ENCODE measurements at places on chromosomes 7 and 10.

- peak; percentile 52 for DNase-seq
Measured at GRCh38 chr10:26556748-26557640, 118.9 kb downstream of the APBB1IP start.

GRCh38 chr10:102641402-102641801 is 2.9 kb upstream of the TRIM8 start:
- DNase-seq = no peak

- no peak for DNase-seq
Measured at GRCh38 chr7:22700559-22701002, 26.4 kb upstream of the IL6 start.

GRCh38 chr10:111593578-111593977 is 516.7 kb downstream of the ADRA2A start:
- no peak for DNase-seq

GRCh38 chr10:49090696-49091380 is 24.5 kb downstream of the VSTM4 start:
- no peak for DNase-seq

DNA sequence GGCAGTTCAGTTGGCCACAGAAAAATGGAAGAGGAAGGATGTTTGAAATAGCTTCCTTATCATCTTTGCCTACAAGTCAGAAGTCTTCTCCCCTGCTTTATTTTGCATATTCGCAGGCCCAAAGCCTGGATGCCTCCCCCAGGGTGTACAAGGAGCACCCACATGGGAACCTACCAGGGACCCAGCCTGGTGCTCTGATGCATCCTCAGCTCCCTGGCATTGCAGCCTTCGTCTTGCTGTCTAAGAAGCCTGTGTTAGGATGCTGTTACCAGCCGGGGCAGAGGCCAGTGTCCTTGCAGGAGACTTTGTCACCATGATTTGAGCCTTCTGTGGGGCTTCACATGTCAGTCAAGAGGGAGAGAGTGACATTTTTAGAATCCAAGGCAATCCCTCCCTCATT is 27.0 kb upstream of the GPR26 start:
- no peak for DNase-seq

- no peak for DNase-seq
Measured at GRCh38 chr10:122990278-122990677, 10.1 kb downstream of the PSTK start.

DNA sequence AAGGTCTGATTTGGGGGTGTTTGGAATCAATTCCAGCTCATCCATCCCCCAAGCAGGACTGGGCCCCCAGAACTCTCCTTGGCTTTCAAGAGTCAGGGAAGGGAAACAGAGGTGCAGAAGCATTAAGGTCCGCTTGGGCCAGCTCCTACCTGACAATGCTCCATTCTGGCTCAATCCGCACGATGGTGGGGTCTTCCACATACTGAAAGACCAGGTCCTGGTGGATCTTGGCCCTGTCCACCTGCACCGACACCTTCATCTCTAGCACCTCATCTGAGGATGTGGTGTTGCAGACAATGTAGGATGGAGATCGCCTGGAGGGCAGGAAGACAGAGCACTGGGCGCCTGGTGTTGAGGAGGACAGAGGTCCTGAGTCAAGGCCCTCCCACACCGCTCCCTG is 391.1 kb downstream of the PLXNA4 start:
- DNase-seq = no peak

DNA sequence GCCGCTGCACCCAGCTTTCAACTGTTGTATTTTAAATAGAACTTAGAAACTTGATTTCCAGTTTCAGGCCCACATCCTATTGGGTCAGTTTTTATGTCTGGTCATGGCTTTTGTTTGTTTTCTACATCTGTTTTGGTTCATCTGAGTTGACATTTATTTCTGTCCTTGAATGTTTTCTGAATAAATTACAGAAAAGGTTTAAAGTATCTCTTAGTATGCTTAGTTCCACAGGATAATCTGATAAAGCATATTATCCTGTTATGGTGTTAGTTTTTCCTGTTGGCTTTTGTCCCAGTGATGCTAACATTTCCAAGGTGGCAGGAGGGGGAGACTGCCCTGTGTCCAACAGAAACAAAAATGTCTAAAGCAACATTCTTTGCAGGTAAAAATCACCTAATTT is 733.2 kb downstream of the INHBA start:
- DNase-seq = no peak

DNA sequence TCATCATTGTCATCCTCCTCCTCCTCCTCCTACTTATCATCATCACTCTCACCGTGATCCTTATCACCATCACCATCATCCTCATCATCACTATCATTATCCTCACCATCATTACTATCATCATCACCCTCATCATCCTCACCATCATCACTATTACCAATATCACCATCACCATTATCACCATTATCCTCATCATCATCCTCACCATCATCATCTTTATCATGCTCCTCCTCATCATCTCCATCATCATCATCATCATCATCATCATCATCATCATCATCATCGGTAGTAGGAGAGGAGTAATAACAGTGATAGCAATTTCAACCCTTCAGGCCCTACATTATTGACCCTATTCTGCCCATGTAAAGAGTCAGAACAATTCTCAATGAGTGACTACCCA is 345.9 kb upstream of the ZNF32 start:
- DNase-seq = no peak

GRCh38 chr10:114021154-114021553 is 22.5 kb upstream of the ADRB1 start:
- no peak for DNase-seq

DNA sequence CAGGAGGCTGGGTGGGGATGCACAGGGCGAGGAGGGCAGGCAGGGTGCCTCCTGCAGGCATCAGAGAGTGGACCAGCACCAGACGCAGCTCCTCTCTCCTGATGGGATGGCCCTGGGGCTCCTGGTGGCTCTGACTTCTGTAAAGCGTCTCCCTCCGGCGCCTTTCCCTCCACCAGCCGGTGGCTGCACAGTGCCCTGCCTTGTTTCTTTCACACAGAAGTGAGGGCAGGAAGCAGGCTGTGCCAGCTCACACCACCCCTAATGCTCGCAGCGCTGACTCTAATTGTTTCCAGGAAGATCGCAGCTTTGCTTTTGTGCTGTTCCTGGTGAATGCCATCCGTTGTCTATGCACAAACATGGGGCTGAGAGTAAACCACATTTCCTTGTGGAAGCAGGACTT is 152.3 kb upstream of the LANCL2 start:
- DNase-seq = no peak

GRCh38 chr7:65746398-65746669 is 126.5 kb upstream of the VKORC1L1 start:
- DNase-seq = no peak

GRCh38 chr7:91314591-91315323 is 50.5 kb downstream of the FZD1 start:
- DNase-seq = no peak

- DNase-seq = no peak
Measured at GRCh38 chr7:43954524-43955228, 28.4 kb downstream of the UBE2D4 start.

DNA sequence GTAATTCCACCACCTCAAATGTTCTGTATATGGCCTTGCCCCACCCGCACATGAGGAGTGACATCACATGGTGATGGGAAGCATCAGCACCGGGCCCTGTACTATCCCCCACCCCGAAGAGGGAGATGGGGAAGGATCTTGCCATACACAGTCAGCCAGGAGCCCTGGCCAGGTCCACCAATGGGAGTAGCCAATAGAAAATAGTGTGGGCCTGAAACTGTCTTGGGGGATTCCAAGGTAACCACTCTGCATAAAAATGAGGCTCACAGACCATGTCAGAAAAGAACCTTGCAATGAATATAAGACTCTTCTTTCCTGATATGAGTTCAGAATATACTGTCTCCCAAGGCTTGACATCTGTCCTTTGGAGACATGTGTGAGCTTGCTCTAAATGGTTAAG is 51.1 kb downstream of the ADRB1 start:
- no peak for DNase-seq

- DNase-seq = peak; percentile 80
Measured at GRCh38 chr10:118720685-118721538, 33.9 kb downstream of the CACUL1 start.

DNA sequence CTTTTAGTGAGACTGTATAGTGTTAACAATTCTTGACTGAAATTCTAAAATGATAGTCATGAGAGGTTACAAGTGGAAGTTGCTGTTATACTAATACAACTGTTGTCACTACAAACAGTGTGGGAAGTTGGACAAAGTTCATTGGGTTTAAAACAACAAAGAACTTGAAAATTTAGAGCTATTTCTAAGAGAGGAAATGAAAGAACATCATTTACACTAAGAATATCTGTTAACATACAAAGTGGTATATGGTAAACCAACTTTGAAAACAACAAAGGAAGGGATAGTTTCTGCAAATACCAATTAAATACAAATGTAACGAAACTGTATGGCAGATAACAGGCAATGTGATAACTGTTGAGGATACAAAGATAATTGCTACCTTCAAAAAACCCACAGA is 11.6 kb downstream of the MTPN start:
- no peak for DNase-seq

DNA sequence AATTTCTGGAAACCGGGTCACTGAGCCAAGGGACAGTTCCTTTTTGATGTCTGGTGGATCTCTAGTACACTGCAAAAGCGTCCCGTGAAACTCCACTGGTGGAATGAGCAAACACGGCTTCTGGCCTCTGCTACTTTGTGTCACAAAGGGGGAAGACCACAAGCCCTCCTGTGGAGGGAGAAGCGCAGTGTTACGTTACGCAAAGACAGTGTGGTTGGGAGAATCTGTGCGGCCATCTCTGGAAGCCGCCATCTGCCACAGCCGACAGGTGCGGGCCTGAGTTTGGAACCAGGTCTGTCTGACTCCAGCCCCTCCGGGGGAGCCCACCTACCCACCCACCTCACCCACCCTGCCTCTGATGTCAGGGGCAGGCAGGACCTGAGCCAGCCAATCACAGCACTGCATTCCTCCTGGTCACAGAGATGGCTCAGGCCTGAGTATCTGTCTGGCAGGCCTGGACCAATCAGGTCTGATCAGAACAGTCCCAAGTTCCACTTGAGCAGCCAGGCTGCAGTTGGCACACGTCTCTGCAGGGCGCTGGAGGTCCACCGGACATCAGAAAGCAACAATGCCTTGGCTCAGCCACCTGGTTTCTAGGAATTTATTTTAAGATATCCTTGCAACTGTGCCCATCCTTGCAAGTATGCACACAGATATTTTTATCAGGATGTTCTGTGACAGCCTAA is 3.0 kb upstream of the CYP2W1 start:
- DNase-seq = no peak

DNA sequence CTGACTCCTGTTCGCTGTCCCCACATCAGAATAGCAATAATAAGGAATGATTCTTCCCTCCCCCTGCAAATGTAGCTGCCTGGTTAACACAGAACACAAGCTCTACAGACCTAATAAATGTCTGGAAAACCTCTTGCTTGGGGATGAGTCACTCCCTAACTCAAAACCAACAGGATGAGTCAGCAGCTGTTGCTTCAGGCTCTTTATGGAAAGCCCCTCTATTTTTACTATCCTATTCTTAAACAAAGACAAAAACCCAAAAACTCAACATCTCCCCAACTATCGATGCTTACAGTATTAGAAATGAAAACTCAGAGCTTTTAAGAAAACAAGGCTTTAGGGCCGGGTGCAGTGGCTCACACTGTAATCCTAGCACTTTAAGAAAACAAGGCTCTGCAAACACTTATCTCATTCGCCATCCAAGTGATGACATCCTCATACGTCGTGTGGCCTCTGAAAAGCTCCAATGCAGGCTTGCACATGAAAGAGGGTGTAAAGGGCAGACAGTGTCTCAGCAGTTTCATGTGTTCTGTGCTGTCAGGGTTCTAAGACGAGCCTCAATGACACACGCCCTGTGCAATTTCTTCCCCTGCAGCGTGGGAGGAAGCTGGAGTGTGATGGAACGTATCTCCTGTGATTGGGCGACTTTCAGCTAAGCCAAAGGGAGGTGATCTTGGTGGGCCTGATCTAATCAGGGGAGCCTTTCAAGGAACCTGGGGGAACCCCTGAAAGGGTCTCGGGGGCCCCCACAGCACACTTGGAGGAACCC is 70.1 kb downstream of the AMZ1 start:
- DNase-seq = peak; percentile 66

DNA sequence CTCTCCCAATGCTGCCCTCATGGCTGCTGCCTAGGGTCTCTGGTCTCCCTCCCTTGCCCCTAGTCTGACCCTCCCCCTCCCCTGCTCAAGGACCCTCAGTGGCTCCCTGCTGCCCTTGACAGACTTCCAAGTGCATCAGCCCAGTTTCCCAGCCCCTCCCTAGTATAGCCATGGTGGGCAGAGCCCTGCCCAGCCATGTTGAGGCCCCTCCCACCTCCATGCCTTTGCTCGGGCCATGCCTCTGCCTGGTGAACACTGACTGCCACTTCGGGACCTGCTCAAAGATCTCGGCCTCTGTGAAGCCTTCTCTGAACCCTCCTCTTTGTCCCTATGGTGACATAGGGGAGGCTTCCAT is 73.2 kb downstream of the MYL10 start:
- no peak for DNase-seq

GRCh38 chr7:1931951-1932270 is 261.8 kb downstream of the ELFN1 start:
- no peak for DNase-seq

DNA sequence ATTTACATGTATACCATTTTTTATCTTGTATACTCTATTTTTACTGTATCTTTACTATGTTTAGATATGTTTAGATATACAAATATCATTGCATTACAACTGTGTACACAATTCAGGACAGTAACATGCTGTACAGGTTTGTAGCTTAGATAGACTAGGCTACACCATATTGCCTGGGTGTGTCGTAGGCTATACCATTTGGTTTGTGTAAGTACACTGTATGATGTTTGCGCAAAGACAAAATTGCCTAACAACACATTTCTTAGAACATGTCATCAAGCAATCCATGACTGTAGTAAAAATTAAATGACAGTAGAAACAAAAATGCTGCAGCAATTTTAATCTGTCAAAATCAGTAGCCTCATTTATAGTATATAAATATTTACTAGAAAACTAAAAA is 812.2 kb downstream of the GRM8 start:
- DNase-seq = no peak

- no peak for DNase-seq
Measured at GRCh38 chr10:28468707-28469483, 64.0 kb upstream of the WAC start.

DNA sequence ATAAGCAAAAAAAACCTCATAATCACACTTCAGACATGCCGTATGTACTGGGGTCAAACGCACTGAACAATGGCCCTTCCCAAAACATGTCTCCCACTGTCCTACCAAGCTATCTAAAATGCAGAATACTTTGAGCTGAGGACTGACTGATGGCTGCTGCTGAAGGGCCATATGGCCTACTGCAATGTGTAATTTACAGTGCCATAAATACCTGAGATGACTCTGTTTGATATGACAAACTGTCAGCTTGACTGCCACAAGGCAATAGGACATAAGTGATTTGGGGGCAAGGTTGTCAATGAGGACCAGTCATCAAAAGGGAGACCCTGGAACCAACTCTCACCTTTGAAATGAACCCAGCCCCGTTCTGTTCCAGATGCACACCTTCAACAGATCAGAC is 187.4 kb upstream of the FRMD4A start:
- DNase-seq = no peak

Measured in CD4-positive, alpha-beta T cell treated with Interleukin-2 at 100 ng/mL for 4 hours (primary cell).